ENCODE measurements at places on chromosomes 1 and 21. TPM values are rescaled to one million over a fixed set of nuclear protein-coding genes. Genes with fewer than 3 reads are reported as not detected.

DNA sequence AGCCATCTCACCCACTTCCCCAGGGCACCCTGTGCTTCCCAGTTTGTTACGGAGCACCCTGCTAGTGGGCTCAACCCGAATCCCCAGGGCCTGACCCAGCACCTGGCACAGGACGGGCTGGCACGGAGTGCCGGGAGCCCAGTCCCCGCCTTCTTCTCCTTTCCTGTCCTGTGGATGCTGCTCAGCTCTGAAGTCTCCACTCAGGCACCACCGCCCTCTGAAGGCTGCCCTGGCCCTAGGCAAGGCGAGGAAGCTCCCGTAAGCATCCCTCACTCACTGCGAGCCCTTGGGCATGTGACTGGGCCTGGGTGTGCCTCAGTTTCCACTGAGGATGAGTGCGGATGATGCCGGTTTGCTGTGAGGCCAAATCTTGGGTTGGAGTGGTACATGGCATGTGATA is 21.8 kb downstream of the SLC1A7 start:
- DNase-seq: no peak

DNA sequence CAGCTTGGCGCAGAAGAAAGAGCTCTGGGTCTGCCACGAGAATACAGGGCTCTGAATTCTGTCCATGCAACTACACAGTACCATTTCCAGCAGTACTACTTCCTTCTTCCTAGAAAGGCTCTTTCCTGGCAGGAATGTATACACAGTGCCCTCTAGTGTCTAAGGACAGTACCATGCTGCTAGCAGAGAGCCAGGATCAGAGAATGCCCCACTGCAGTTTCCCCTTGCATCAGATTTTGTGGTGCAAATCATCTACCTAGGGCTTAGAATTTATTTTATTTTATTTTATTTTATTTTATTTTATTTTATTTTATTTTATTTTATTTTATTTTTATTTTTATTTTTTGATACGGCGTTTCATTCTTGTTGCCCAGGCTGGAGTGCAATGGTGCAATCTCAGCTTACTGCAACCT is 50.8 kb downstream of the PAX7 start:
- peak; percentile 16 for DNase-seq

DNA sequence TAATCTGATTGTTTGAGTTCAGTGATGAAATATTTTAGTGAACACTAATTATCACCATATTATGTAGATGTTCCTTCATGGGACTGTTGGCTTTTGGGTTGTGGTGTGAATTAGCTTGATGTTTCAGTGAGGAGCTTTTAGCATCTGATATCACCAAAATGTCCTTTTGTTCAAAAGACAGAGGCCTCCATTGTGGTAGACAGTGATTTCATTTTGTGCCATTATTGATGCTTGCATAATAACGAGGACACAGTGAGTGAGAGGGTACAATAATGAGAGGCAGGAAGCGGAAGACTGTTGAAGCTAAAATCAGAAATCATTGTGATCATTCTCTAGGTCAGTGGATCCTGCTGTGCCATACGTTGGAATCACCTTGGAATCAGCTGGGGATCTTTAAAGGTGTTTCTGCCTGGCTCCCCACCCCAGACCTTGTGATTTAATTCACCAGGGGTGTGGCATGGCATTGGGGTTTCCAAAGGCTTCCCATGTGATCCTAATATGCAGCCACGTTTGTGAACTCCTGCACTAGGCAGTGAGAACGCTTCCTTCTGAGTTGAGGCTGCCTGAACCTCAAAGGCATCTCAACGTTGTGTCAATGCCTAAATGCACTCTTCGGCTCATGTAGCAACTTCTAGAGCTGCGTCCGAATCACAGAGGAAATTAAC is 82.1 kb upstream of the KIF1B start:
- no peak for DNase-seq

DNA sequence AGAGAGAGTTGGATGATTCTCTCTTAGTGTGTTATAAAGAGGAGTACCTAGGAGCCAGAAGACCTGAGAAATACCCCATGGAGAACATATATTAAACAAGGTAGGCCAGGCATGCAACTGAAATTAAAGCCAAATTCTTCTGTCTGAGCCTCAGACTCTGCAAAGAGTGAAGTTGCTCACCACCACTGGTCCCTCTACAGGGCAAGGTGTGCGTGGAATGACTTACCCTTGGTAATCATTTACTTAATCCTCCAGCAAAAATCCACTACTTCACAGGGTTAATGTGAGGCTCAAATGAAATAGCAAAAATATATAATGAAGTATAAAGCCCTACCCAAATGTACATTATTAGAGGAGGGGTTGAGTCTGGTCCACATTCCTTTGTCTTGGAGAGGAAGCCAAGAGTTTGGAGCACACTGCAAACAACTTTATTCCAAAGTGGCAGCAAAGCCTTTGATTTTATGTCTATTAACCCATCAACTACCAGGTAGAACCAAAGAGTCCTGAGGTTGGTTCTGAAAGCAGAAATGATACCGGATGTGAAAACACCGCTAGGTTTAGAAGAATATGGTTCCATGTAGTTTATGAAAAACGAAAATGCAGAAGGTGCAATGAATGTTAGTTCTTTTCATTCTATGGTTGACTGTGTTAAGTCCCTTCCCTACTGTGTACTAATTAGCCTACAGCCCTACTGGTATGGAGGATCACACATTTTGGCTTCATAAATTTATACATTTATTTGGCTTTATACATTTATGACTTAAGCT is 8.5 kb downstream of the SSR2 start:
- DNase-seq: no peak

- peak; percentile 50 for DNase-seq
Observed at GRCh38 chr1:40980453-40981121, 1.1 kb downstream of the CTPS1 start.

DNA sequence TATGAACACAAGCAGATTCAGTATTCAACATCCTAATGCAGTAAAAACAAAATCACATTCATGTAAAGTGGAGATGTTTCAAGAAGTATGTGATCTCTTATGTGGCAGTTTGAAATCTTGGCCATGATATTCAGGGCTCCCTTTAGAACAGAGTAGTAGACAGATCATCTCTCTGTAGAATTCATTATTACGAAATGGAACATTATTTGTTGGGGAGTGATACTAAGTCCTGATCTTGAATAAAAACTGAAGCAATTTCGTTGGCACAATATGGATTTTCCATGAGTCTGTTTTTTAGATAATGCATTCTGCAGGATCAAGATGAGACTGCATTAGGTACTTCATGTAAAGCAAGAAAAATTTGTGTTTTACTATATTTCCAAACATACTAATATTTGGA is 264.4 kb upstream of the NRIP1 start:
- DNase-seq: no peak

DNA sequence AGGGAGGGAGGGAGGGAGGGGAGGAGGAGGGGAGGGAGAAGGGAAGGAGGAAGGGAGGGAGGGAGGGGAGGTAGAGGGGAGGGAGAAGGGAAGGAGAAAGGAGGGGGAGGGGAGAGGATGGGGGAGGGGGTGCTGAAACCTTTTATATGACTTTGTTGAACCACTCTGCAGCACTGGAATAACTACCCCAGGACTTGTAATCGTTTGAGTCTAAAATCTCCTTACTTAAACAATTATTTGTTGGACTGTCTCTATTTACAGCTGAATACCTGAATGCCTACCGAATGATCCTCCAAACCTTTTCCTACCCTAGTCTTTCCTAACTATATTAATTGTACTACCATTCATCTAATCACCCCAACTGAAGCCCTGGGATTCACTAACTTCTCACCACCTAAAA is 181.8 kb downstream of the TPR start:
- no peak for DNase-seq

Gene BGLAP
- total RNA-seq: not detected

Gene LCE1B
- total RNA-seq: not detected

GRCh38 chr1:184242507-184242943 is 144.3 kb upstream of the C1orf21 start:
- peak; percentile 91 for DNase-seq

Gene SLC1A7
- total RNA-seq: not detected

Data from IMR-90 (cell line).